D341Med (cell line): ENCODE measurements at places on chromosomes 5 and 9.
A peak's percentile ranks its signal among the peaks of the same experiment; 100 is the strongest.

DNA sequence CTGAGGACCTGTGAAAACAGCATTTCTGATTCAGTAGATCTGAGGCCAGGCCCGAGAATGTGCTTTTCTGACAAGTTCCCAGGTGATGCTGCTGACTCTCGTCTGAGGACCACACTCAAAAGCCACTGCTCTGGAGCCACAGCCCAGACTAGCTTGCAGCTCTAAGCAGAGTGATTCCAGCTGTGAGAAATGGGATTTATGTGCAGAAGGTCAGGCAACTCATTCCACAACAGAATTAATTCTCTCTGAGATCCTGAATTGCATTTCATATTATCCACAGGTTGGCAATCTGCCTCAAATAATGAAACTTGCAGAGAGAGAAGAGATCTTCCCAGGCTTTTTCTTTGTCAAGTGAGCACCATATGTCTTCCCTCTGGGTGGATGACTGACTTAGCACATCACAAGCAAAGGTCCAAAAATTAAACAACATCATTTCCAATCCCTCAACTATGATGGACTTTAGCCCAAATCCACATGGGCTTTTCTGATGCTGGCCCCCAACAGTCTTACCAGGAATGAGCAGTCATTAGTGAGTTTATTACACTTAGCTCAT, 140.2 kb downstream of the ALDH1A1 start:
- no peak for DNase-seq

- DNase-seq = peak; percentile 98
These were observed at the start of gene AK8 for GRCh38 chr9:132877824-132878694. AK8 (minus strand) TSS chr9:132878284; CDS start chr9:132878255, 29 bp downstream.

DNA sequence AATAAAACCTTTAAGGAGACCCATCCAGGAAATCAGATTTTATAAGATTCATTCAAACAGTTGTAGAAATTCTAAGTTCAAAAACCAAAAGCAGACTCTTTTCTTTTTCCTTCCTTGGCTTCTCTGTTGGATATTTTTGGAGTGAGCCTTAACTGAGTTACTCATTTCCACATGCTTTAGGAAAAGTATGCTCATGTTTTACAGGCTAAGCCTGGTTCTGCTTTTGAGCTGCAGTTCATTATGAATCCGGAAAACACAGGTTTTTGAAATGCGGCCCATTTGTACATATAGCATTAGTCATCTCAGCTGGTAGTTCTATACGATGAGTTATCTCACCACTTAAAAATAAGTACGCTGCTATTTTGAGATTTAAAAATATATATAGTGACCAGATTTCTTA, 156.6 kb upstream of the DMRT1 start:
- no peak for DNase-seq

DNA sequence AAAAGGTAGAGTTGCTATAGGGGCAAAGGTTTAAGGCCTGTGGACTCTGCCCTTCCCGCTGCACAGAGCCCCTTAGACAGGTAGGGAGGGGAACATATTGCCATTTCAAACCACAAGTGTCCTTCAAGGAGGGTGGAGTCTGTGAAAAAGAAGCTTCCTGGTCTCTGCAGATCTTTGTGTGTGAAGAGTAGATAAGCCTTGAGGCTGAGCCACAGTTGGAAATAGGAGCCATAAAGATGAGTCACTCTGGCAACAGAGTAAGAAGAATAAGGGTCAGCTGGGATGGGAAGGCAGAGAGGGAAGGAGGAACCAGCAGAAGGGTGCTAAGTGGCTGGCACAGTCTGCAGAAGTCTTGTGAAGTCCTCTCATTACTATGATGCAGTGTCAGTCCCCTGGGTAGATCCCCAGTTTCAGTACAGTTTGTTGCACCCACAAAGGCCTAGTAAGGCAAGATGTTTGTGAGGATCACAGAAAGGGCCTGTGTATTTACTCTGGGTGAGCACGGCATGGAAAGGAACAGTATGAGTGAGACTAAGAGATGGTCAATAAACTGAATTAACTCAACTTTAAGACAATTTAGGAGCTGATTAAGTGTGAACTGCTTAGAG, 18.1 kb downstream of the GRXCR2 start:
- DNase-seq = no peak

- DNase-seq = no peak
These were observed 65.5 kb downstream of the SYK start for GRCh38 chr9:90867101-90867500.

- no peak for DNase-seq
These were observed 8.6 kb upstream of the PTGES start for GRCh38 chr9:129761293-129761900.

- no peak for DNase-seq
These were observed 1595.9 kb upstream of the NUDT12 start for GRCh38 chr5:105158526-105158925.

DNA sequence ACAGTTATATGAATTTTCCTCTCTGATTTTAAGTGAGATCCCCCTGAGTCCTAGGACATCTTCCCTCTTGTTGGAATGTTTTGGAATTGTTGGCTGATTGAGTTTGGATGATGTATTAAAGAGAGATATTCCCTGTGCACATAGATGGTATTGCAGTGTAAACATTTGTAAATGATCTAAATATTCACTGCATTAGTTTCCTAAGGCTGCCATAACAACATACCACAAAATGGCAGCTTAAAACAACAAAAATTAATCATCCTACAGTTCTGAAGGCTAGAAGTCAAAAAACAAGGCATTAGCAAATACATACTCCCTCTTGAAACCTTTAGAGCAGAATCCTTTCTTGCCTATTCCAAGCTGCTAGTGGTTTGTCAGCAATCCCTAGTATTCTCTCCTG, 38.0 kb upstream of the MROH2B start:
- no peak for DNase-seq

DNA sequence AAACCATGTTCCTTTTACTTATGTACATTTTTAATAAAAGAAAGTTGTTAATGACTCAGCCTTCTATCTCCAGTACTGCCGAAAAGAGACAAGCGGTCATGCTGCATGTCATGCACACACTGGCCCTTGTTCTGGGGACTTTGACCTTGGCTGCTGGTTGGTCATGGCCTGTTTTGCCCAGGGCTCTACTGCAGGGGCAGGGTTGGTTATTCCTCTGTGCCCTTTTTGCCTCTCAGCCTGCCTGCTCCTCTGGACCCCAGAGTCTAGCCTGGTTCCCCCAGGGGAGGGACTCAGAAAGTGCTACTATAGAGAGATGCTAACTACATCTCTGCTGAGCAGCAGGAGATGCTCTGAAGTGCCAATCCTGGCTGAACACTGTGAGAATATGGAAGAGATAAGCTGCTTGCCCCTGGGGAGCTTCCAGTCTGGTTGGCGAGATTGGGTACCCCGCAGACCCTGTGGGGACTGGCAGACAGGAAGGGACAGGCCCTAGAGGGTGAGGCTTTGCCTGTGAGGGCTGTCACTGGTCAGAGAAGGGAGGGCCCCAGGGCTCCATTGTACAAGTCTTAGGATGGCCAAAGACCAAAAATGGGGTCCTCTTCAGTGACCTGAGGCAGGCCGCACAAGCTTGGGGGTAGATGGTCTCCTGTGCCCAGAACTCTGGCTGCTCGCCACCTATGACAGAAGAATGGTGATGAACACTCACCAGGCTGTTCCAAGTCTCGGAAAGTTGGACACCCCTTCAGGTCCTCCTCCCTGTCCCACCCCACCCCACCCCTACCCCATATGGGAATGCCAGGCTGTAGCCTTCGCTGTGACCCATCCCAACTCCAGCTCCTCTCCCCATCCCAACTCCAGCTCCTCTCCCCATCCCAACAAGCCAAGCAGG, 14.3 kb downstream of the IRF1 start:
- DNase-seq = no peak

DNA sequence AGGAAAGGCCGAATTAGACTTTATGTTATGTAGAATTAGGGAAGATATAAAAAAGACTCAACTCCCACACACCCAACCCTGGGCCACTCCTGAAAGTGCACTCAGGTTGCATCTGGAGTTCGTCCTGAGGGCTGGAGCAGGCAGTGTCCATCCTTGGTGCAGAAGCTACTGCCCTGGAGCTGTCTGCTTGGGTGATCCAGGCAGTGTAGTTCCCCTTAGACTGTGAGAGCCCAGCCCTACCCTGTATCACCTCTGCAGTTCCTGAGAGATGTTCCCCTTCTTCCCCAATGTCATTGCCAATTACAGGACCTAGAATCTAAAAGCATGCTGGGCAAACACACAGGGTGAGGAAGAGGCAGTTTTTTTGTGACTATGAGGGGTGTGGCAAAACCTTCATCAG, 368.3 kb upstream of the ST8SIA4 start:
- no peak for DNase-seq
